ENCODE measurements at places on chromosomes 5 and 9. TPM values are rescaled to one million over a fixed set of nuclear protein-coding genes. Genes with fewer than 3 reads are reported as not detected.

Gene DMRTA1
- 0.52 TPM for total RNA-seq

Gene PCDHB10
- 0.06 TPM for total RNA-seq

Gene DNM1
- 78.9 TPM for total RNA-seq

Gene STK32A
- total RNA-seq: 0.13 TPM

Gene TXNDC8
- total RNA-seq: not detected

Gene KCNV2
- not detected for total RNA-seq

All from A549 treated with AZD2906 at 1 μM for 4 hours (cell line).